ENCODE measurements at places on chromosomes 12 and 14.

DNA sequence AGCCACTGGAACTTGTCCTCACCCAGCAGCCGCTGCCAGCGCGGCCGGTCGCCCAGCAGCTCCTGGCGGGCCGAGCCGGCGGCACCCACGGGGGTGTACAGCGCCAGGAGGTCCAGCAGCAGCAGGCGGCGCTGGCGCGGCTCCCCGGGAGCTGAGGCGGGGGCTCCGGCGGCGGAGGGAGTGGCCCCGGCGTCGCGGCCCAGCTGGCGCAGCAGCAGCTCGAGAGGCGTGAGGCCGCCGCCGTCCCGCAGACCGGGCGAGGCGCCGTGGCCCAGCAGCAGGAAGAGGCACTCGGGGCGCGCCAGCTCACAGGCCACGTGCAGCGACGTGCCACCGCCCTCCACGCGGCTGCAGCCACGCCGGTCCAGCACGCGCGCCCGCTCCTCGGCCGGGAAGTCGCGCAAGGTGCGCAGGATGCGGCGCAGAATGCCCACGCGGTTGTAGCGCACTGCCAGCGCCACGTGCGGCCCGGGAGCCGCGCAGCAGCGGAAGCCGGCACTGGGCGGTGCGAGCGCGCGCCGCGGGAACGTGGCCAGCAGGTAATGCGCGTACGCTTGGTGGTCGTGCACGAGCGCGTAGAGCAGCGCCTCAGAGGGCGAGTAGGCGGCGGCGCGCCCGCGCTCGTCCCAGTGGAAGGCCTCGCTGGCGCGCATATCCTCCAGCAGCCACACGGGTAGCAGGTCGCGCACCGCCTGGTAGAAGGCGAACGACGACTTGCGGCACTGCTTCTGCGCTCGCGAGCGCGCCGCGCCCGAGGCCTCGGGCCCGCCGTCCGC, 2.3 kb downstream of the ANKRD9 start:
- DNase-seq = peak; percentile 40

GRCh38 chr12:25317553-25317952, 66.8 kb upstream of the KRAS start:
- DNase-seq = no peak

DNA sequence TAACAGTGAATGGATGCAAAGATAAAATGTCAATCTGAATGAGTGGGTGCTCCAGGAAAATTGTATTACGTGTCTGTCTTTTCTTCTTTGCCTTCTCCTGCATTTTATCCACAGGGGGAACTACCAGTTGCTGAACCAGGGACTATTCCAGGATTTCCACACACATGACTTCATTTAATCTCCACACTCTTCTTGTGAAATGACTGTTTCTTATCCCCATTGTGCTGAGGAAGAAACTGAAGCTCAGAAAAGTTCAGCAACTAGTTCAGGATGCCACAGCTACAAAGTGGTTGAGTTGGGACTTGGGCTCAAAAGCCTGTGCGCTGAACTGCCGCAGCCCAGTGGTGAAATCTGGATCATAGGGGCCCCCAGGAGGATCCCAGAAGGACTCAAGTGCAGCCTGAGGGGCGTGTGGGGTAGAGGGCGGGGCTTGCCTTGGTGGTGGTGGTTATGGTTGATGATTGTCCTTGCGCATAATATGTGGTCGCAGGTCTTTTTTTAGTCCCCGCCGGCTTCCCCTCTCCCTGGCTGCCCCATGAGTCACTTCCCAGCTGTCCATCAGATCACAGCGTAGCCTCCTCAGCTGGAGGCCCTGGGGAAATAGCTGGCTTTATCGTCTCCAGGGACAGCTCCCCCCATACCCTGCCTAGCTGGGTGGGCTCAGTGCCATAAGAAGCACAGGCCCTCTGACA, 235.2 kb upstream of the CRY1 start:
- DNase-seq = no peak

DNA sequence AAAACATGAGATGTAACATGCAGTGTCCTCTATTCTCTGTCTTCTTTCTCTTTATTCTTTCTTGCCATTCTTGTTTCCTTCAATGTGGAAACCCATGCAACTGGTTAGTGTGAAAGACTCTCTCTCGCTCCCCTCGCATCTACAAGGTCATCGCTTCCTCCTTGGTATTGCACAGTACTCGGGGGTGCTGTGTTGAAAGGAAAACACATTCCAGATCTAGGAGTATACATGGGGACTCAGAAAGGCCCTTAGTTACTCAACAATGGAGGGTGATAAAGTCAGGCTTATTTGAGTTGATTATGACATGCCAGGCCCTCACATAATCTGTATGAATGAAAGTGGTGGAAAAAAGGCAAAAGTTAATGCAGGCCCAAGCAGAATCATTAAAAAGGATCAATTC, 75.5 kb upstream of the OVCH1 start:
- no peak for DNase-seq
